ENCODE measurements at places on chromosomes 7 and 10.
A peak's percentile ranks its signal among the peaks of the same experiment; 100 is the strongest.

GRCh38 chr7:25180946-25181345 lies 47.3 kb downstream of the NPVF start:
- DNase-seq: no peak

DNA sequence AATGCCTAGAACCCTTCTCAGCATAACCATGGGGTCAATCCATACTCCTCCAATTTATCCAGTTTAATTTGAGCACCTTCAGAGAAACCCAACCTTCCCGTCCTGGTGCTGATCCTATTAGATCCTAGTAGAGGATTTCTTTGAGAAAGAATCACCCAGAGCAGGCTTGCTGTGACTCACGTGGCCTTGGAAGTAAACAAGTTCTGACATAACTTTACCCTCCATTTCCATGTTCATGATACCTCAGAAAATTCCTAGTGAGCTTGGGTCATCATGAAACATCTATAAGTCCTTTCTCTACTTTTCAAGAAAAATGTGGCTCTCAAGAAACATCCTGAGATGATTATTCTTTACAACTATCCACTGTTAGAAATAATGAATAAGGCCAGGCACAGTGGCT lies 71.7 kb downstream of the PRLHR start:
- DNase-seq: no peak

DNA sequence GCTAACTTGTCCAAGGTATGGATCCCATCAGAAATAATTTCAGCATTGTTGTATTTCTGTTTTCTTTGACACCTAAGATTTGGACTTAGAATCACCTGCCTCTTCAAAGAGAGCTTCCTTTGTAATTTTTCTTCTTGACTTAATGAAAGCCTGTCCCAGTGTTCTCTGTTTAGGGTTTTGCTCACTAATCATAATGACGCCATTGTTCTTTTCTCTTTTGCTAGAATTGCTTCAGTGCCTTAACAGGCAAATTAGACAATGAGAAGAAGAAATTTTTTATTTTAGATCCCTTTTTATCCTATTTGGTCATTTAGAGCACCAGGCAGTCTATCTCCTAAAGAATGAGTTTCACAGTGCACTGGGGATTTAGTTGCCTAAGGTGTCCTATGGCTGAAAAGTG lies 128.5 kb downstream of the SND1 start:
- DNase-seq: no peak

DNA sequence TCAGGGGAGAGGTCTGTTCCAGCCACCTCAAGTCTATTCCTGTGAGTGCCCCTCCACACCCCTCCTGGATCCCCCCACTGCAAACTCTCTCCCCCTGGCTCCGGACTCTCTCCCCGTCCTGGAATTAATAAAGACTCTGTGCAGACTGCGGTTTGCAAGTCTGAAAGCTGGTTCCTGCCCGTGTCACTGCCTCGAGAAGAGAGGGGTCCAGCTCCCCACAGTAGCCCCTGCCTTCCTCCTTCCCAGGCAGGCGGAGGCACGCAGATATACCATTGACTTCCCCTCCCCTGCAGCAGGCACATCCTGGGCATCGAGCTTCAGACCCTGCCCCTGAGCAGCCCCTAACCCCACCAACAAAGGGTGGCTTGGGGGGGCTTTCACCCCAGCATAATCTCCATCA lies 2.2 kb upstream of the ELN start:
- DNase-seq: no peak

GRCh38 chr10:3803927-3804741 lies 19.1 kb upstream of the KLF6 start:
- peak; percentile 99 for DNase-seq
